ENCODE measurements at places on chromosomes 3 and 15. TPM values are rescaled to one million over a fixed set of nuclear protein-coding genes. Genes with fewer than 3 reads are reported as not detected.

VGLL3 gene
- 80.5 TPM for polyA plus RNA-seq

- no peak overlapping the region for H3K4me3 ChIP-seq
- no peaks in the 10 kb centered on the region for H3K27me3 ChIP-seq
- DNase-seq = no peak
- no peaks in the 10 kb centered on the region for H3K4me1 ChIP-seq
- no peaks in the 10 kb centered on the region for H3K36me3 ChIP-seq
These were observed 931.6 kb upstream of the CFAP20DC start for GRCh38 chr3:59981377-59981776.

DNA sequence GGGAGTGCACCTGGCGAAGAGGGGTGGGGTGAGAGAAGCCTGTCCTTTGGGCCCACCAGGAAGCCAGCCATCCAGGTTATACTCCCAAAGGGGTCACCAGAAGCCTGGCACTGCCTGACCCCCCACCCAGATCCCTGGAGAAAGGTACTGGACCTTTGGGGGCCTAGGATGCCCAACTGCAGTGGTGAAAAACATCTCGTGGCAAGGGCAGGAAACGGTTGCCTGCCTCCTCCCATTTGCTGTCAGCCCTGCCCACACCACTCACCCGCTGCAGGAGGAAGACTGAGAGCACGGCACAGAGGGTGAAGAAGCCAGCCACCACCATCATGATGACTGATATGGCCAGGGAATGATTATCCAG is 2.2 kb upstream of the ULK3 start:
- no peaks in the 10 kb centered on the region for H3K27me3 ChIP-seq
- H3K4me3 ChIP-seq = no peak overlapping the region
- peaks cover 7% of the 10 kb centered on the region for H3K4me1 ChIP-seq
- no peak for DNase-seq

GRCh38 chr15:45182996-45183395 is 4.8 kb downstream of the SHF start:
- no peaks in the 10 kb centered on the region for H3K4me1 ChIP-seq
- no peak overlapping the region for H3K4me3 ChIP-seq
- H3K36me3 ChIP-seq = no peaks in the 10 kb centered on the region
- H3K27me3 ChIP-seq = no peaks in the 10 kb centered on the region

DNA sequence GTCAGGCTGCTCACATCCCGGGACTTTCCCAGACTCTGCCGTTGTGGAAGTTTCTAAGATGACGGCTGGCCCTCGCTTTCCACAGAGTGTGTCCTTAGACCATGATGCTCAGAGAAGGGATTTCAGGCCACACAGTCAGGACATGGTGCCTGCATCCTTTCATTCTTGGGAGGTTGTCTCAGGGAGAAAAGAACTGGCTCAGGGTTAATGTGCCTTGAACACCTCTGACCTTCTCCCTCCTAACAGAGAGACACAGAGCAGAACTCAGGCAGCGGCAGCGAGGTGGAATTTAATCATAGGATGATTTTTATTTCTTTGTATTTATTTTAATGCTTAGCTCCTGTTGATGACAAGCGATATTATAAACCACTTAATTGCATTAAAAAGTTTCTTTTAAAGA is 96.9 kb upstream of the ATP2B2 start:
- H3K4me1 ChIP-seq = no peaks in the 10 kb centered on the region
- no peak overlapping the region for H3K4me3 ChIP-seq
- no peaks in the 10 kb centered on the region for H3K36me3 ChIP-seq
- peaks cover 5% of the 10 kb centered on the region for H3K27me3 ChIP-seq

DNA sequence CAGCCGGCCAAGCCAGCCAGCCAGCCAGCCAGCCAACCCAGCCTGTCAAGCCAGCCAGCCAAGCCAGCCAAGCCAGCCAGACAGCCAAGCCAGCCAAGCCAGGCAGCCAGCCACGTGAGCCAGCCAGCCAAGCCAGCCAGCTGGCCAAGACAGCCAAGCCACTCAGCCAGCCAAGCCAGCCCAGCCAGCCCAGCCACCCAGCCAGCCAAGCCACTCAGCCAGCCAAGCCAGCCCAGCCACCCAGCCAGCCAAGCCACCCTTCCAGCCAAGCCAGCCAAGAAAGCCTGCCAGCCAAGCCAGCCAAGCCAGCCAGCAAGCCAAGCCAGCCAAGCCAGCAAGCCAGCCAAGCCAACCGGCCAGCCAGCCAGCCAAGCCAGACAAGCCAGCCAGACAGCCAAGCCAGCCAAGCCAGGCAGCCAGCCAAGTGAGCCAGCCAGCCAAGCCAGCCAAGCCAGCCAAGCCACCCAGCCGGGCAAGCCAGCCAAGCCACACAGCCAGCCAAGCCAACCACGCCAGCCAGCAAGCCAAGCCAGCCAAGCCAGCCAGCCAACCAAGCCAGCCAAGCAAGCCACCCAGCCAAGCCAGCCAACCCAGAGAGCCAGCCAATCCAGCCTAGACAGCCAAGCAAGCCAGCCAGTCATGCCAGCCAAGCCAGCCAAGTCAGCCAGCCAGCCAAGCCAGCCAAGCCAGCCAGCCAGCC is 199.5 kb downstream of the GOLGA6L6 start:
- H3K4me3 ChIP-seq = no peak overlapping the region
- no peak overlapping the region for H3K27ac ChIP-seq
- H3K36me3 ChIP-seq = no peaks in the 10 kb centered on the region
- H3K27me3 ChIP-seq = no peaks in the 10 kb centered on the region
- H3K4me1 ChIP-seq = no peaks in the 10 kb centered on the region

- no peak overlapping the region for H3K4me3 ChIP-seq
- peaks cover 32% of the 10 kb centered on the region for H3K4me1 ChIP-seq
- no peaks in the 10 kb centered on the region for H3K27me3 ChIP-seq
- DNase-seq = peak; percentile 54
These were observed 213.7 kb upstream of the NR2E3 start for GRCh38 chr15:71596672-71597071.

ANKRD34C gene
- not detected for polyA plus RNA-seq

GRCh38 chr3:102514241-102514640 is 79.4 kb downstream of the ZPLD1 start:
- no peak overlapping the region for H3K27ac ChIP-seq
- no peaks in the 10 kb centered on the region for H3K4me1 ChIP-seq
- H3K27me3 ChIP-seq = no peaks in the 10 kb centered on the region
- DNase-seq = no peak

GRCh38 chr3:129282727-129283327 is 4.2 kb downstream of the HMCES start:
- peaks cover under 1% of the 10 kb centered on the region for H3K36me3 ChIP-seq
- peak; percentile 88 for DNase-seq
- H3K27me3 ChIP-seq = no peaks in the 10 kb centered on the region
- no peak overlapping the region for H3K4me3 ChIP-seq

NR2E3 gene
- polyA plus RNA-seq = 0.65 TPM

DNA sequence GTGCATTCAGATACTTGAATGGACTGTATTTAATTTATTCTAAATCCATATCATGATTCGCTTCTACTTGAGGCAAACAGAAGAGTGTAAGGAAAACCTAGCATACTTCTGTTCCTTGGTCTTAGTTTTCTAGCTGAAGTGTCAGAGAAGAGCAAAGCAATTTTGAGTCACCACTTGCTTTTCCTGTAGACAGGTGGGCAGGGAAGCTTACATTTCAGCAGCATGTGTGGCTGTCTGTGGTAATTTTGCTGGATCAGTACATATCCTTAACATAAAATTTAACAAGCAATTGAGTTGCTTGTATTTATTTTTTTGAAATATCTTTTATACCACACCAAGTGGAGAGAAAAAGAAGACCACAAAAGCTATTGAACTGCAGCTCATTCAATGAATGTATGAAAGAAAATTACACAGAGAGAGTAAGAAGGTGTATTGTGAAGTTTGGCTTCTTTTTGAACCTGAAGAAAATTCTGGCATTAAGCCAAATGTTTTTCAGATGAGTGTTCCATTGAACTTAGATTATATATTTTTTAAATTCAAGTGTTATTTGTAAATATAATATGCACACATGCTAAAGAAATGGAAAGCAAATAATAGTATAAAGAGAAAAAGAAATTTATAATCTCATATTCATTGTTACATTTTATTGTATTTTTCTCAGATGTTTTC is 747.6 kb downstream of the NAALADL2 start:
- H3K4me1 ChIP-seq = no peaks in the 10 kb centered on the region
- peak; percentile 14 for DNase-seq
- no peaks in the 10 kb centered on the region for H3K36me3 ChIP-seq
- no peak overlapping the region for H3K4me3 ChIP-seq

ZNF770 gene
- 92.5 TPM for polyA plus RNA-seq

DNA sequence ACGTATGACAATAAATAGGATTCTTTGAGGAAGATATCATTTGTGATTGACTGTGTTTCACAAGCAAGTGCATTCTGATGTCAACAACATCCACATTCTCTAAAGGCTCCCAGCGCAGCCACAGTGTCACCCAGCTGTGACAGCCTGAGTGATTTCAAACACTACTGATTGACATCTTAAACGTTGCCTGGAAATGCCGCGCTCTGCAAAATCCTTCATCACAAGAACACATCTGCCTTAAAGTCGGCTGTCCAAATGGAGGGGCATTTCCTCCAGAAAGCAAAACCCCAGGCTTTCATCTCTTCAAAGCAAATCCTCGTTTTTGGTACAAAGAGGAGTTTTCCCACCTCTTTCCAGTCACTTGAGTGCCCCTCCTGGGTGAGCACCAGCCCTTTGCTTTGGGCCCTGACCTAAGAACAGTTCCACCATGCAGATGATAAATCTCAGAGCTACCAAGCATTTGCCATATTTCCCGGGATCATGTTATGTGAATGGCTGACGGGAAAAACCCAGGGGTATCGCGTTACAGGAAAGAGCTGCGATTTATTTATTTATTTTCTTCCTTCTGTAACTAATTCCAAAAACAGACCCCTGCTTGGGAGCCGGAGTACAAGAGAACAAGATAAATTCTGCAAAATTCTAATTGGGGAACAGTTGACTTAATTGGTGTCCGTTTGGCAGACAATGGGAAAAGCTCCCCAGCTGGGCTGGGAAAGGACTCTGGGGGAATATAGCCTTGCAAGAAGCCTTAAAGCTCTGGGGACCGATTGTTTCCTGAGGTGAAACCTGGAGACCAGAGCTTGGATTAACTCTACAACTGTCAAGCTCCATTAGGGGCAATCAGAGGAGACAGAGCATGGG is 703.8 kb upstream of the NR2F2 start:
- no peak for DNase-seq
- H3K36me3 ChIP-seq = no peaks in the 10 kb centered on the region
- no peaks in the 10 kb centered on the region for H3K27me3 ChIP-seq
- no peak overlapping the region for H3K27ac ChIP-seq

C2CD4B gene
- not detected for polyA plus RNA-seq

DNA sequence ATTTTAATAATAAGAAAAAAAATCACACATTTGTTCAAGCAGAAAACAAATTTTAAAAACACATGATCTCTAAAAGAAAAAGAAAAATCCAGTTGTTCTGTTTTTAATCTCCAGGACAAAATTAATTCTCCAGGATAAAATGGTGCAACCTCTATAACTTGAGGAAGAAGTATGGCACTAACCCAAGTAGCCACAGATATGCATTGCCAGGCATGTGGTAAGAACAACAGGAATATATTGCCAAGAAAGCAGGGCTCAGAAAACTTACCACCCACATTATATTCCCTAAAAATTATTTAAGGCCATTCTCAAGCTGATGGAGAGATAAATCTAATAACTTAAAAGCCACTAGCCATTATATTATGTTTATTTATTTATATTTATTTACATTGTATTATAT is 295.7 kb upstream of the TMCO5A start:
- DNase-seq = no peak
- no peak overlapping the region for H3K4me3 ChIP-seq
- H3K27me3 ChIP-seq = no peaks in the 10 kb centered on the region
- no peak overlapping the region for H3K27ac ChIP-seq
- H3K36me3 ChIP-seq = no peaks in the 10 kb centered on the region

GRCh38 chr15:45093622-45094357 is 20.2 kb downstream of the DUOX2 start:
- no peaks in the 10 kb centered on the region for H3K4me1 ChIP-seq
- no peaks in the 10 kb centered on the region for H3K36me3 ChIP-seq
- peaks cover 15% of the 10 kb centered on the region for H3K27me3 ChIP-seq

GOLGA6D gene
- polyA plus RNA-seq = not detected

GRCh38 chr15:64810497-64811326 is 14.7 kb downstream of the PIF1 start:
- no peak for DNase-seq
- no peak overlapping the region for H3K27ac ChIP-seq
- no peaks in the 10 kb centered on the region for H3K36me3 ChIP-seq
- no peaks in the 10 kb centered on the region for H3K4me1 ChIP-seq
- H3K4me3 ChIP-seq = no peak overlapping the region

GATA2 gene
- 33.3 TPM for polyA plus RNA-seq

- no peaks in the 10 kb centered on the region for H3K27me3 ChIP-seq
- DNase-seq = no peak
- no peak overlapping the region for H3K4me3 ChIP-seq
- peaks cover 26% of the 10 kb centered on the region for H3K4me1 ChIP-seq
- H3K27ac ChIP-seq = peak overlapping the region; percentile 81
- no peaks in the 10 kb centered on the region for H3K36me3 ChIP-seq
These were observed 931.2 kb downstream of the MCTP2 start for GRCh38 chr15:95162531-95162930.

- DNase-seq = peak; percentile 66
- peaks cover 27% of the 10 kb centered on the region for H3K4me1 ChIP-seq
- H3K27me3 ChIP-seq = 0 out of 2 replicates have a peak, but pooled peaks cover 6% of the 10 kb centered on the region
These were observed 610 bp downstream of the EPHB3 start for GRCh38 chr3:184561913-184562877.

HACL1 gene
- polyA plus RNA-seq = 16.3 TPM

ZMYND10 gene
- 0.90 TPM for polyA plus RNA-seq

- H3K27me3 ChIP-seq = no peaks in the 10 kb centered on the region
- H3K4me1 ChIP-seq = no peaks in the 10 kb centered on the region
- no peak overlapping the region for H3K4me3 ChIP-seq
- H3K36me3 ChIP-seq = no peaks in the 10 kb centered on the region
These were observed 161.0 kb upstream of the ADAMTS9 start for GRCh38 chr3:64848822-64849221.

SLC35A5 gene
- polyA plus RNA-seq = 48.5 TPM

CTXN2 gene
- polyA plus RNA-seq = not detected

PLAAT1 gene
- polyA plus RNA-seq = not detected

EIF4G1 gene
- polyA plus RNA-seq = 183 TPM
